ENCODE measurements at places on chromosomes 16 and 17.

DNA sequence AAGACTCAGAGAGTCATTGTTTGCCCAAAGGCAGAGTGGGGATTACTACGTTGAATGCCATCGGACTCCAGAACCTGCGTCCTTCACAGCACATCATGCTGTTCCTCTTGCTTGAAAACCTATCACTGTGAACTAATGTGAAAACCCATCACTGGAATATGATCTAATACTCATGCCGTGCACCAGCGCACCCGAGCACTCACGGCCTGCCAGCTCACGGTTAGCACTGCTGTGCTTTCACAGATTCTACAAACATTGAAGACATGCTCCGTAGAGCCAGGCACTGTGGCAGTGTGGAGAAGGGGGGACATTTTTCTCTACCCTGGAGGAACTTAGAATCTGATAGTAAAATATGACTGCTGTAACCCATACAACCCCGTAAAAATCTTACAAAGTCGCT, 350.4 kb downstream of the C16orf95 start:
- DNase-seq, result no peak

DNA sequence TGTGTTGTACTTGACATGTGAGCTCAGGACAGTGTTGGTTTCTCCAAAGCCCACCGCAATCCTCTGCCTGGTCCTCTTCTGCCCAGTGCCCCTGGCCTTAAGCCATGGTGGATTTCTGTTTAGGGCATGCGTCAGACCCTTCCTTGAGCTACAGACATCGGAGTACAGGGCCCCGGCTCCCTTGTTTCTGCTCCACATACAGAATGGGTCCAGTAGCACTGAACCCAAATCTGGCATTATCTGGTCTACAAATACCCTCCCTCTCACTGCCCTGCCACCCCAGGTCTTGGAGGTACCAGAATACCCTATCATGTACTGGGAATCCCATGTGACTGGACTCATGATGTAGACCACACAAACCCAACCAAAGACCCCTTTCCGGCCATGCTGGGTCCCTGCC, 27.4 kb upstream of the ZNHIT3 start:
- DNase-seq, result no peak

DNA sequence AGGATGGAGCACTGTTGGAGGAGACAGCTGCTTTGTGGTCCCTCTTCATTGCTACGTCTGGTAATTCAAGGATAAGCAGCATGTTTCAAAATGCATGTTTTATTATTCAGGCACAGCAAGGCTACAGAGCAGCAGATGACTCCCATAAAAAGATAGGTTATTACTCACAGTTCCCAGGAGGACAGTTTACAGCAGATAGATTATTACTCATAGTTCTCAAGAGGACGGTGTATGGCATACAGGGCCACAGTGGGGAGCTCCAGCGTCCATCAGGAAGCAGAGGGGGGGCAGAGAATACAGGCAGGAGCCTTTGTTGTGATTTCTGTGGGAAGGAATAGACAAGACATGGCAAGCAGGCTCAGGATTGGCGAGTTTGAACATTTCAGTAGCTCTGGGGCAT, 72.9 kb downstream of the DNAH9 start:
- no peak for DNase-seq

- no peak for DNase-seq
These were observed 3.0 kb downstream of the SOX15 start for GRCh38 chr17:7586673-7587419.

GRCh38 chr17:39144416-39144840, 7.0 kb downstream of the PLXDC1 start:
- DNase-seq, result no peak

- no peak for DNase-seq
These were observed 42.0 kb upstream of the ETV4 start for GRCh38 chr17:43588121-43588520.

DNA sequence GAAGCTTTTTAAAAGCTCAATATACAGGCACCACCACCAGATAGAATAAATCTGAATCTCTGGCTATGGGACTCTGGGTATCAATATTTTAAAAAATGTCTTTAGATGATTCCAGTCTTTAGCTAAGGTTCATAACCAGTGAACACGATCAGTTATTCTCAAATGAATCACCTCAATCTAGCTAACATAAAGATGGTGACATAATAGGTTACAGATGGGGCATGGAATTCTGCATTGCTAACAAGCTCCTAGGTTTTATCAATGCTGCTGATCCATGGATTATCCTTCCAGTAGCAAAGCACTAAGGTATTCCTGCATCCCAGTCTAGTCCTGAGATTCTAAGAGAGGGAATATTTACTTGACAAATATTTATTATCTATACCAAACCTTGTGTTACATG, 415.5 kb upstream of the CDH11 start:
- no peak for DNase-seq

DNA sequence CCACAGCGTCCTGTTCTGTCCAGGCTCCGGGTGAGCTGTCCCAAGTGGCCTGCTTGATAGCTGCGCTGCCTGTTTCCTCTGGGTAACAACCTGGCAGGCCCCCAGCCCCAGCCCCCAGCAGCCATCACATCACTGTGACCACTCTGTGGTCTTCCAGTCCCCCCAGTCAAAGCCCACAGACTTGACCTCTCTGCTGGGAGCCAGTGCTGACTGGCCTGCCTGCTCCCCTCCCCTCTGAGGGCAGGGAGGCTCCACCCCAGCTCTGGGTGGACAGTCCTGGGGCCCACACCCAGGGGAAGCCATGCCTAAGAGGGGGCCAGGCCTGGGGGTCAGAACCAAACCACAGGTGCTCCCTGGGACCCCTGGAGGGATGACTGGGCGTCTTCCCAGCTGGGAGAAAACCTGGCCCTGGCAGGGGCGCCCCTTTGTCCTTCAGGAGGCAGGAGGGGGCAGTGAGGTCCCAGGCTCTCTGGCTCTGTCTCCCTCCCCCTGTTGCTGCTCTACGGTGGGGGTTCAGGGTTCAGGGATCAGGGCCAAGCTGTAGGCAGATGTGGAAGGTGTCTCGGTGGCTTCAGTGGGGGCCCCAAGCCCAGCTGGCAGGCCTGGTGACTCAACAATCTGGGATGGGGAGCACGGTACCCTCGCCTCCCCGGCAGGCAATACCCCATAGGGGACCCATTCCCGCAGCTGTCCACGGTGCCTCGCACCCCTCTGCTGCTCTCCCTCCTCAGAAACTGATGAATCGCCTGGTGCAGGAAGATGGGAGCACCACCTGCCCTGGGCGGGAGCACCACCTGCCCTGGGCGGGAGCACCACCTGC, 1.8 kb upstream of the SLC16A3 start:
- no peak for DNase-seq

GRCh38 chr17:1082579-1082978, 85.7 kb downstream of the TIMM22 start:
- DNase-seq, result no peak

GRCh38 chr17:50303051-50303450, 28.8 kb downstream of the TMEM92 start:
- no peak for DNase-seq

DNA sequence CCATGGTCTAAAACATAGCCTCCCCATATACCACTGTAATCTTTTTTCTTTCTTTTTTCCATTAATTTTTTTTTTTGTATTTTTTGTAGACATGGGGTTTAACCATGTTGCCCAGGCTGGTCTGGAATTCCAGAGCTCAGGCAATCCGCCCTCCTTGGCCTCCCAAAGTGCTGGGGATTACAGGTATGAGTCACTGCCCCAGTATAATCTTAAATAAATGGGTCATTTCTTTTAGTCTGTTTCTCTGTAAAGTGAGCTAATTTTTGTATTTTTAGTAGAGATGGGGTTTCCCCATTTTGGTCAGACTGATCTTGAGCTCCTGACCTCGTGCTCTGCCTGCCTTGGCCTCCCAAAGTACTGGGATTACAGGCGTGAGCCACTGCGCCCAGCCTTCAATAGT, 5.7 kb upstream of the NME1 start:
- DNase-seq, result no peak

DNA sequence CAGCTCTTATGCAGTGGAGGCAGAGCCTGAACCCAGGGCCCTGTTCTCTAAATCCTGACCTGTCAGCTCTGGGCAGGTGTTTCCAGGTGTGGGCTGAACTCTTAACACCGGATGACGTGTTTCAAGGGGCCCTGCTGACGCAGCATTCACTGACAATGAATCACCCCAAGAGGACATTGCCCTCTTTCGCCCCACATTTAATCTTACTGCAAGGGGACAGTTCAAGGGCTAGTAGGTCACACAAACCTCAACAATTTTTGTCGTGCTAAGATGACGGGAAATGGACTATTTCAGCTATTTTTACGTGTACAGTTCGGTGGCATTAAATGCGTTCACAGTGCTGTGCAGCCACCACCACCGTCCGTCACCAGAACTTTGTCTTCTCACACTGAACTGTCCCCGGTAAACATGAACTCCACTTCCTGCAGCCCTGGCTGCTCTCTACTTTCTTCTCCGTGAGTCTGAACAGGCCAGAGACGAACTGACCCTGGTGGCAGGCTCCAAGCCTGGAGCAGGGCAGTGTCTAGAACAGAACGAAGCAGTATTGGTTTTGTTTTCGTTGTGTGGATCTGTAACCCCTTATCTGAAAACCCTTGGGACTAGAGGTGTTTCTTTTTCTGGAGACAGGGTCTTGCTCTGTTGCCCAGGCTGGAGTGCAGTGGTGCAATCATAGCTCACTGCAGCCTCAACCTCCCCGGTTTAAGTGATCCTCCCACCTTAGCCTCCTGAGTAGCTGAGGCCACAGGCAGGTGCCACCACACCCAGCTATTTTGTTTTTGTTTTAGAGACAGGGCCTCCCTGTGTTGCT, 88.4 kb upstream of the CIBAR2 start:
- no peak for DNase-seq

DNA sequence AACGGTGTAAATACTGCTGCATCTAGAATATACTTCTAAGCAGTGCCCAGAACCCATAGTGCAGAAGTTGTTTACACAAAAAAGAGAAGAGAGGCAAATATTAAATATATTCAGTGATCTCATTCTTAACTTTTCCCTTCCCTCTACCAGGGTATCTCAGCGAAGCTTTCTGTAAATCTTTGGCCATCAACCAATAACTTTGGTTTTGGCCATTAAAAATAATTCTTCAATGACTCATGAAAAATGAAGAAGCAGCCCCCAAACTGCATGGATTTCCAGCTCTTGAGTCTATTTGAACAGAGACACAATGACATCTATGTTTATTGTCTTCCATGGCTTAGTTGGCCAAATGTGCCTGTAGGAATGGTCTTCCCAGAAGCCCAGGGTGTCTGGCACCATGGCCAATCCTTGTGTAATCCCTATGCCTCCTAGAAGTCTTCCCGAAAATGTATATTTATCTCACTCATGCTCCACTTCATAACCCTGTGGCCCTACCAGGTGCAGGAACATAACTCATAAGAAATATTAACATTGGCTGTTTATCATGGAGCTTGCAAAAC, 646.6 kb downstream of the TOX3 start:
- DNase-seq, result no peak
